ENCODE measurements at places on chromosomes 13 and 19.

- DNase-seq: no peak
Measured at GRCh38 chr19:3129112-3129511, 6.7 kb upstream of the GNA15 start.

DNA sequence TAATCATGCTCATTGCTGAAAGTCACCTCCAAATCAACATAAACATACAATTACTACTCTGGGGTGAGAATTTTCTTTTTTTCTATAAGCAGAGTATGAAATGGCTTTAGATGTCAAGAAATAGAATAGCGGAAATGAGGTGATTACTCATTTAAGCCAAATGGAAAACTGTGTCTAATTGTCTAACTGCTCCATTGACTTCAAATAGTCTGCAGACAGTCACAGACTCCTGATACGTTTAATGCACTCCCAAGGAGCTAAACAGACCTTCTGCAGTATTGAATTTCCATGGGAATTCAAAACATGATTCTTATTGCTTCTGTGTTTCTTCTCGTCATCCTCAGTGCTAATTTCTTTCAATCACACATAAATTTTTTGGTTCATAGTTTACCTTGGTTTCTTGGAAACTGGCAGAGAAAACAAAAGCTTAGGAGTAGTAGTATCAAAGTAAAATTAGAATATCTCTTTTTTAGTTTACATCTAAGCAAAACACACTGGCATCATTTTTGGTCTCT is 865.2 kb upstream of the SLC10A2 start:
- no peak for DNase-seq

DNA sequence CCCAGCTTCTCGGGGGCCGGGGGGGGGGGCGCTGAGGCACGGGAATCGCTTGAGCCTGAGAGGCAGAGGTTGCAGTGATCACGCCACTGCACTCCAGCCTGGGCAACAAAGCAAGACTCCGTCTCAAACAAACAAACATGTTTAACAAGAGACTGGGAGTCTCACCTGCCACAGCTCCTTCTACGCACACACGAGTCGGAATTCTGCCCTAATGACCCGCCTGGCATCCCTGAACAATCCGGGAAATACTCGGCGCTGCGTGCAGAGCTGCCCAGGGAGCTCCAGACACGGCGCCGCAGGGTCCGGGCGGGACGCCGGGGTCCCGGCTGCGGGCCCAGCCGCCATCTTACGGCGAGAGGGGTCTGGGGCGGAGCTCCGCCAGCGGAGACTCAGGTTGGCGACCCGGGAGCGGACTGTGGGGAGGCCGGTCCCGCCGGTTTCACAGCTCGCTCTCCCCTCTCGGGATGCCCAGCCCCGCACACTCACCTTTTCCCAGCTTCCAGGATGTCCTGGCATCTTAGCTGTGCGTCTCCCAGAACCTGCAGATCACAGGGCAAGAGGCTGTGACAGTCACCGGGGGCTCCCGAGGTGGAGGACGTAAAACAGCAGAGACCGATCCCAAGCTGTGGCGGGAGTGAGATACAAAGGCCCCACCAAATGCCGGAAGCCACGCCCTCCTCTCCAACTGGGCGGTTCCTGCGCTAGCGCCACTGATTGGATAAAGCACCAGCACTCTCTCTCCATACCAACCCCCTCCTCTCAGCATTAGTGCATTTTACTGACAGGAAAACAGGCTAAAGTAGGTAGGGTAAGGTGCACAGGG is 23.6 kb upstream of the ZNF724 start:
- peak; percentile 88 for DNase-seq

DNA sequence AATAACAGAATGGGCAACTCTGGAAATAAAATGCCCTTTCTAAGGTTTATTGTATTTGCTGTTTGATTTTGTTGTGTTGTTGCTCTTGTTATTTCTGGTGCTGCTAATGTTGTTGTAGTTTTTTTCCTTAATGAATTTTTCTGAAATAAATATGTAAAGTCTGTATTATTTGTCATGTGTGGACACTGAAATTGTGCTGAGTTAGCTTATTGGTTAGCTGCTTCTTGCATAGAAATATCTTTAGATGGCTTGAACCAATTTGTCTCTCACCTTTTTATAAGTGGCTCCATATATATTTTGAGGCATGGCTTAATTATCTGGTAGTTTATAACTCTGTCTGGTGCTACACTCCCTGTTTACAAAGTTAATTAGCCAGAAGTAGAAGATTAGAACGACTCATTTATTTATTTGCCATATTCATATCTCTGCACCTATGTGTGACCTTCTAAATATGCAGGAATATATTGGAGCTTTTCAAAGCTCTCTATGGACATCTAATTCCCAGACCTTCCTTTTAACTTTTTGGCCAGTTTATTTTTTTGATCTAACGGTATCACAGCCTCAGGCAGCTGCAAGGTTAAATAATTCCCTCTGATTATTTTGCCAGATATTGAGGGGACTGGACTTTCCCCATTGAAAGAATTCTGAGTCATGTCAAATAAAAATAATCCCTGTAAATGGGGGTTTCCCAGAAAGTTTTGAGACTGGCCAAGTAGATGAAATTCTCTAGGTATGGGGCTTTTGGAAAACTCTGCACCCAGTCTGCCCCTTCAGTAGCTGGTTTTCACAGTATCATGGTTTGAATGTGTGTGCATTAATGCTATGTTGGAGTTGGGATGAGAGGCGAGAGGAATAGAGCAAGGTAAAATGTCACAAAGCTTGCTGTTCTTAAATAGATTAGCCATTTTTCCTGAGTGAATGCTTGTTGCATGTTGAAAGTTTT is 1331.7 kb upstream of the MIR17HG start:
- DNase-seq: no peak

Measured in T-helper 2 cell (primary cell).